ENCODE measurements at places on chromosomes 12 and 14.

DNA sequence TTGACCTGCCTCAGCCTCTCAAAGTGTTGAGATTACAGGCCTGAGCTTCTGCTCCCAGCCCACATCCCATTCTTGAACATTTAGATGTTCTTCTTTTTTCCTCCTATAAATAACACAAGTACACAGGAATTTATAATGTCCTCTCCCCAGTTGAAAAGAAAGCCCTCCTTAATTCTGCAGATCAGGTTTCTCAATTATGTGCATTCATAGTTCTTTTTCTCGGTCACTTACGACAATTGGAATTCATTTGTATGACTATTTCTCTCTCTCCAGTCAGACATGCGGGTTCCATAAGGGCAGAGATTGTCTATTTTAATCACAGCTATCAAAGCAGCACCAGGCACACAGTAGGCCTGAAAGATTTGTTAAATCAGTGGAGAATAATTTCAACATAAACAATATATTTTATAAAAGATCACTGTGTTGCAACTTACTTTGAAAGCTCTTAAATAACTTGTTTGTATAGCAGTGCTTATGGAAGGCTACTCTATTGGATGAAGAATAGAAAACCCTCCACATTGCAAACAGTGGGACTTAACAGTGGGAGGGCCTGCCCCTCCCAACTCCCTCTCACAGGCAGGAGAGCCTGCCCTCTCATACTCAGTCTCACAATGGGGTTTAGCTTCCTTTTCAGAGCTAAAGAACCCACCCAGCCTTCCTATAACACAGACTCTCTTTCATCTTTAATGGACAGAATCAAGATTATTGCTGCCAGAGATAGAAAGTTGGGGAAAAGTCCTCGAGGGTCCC, 84.1 kb upstream of the TRAF3 start:
- no peak for DNase-seq

DNA sequence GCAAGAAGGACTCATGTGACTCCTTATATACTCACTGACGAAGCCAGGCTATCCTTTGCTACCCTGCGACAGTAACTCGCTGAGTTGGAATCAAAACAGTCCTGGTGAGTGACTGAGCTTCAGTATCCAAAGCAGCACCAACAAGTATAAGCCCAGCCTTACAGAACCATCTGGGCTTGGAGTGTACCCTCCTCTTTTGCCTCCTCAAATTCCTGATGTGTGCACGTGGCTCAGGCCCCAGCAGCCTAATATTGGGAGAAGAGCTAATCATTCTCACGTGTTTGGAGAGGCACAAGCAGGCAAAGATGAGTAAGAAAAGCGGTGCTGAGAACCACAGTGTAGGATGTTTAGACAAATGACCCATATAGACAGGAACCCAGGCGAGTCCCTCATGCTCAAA, 34.4 kb downstream of the PPTC7 start:
- DNase-seq: no peak

GRCh38 chr12:89801284-89801683, 92.6 kb upstream of the ATP2B1 start:
- no peak for DNase-seq

DNA sequence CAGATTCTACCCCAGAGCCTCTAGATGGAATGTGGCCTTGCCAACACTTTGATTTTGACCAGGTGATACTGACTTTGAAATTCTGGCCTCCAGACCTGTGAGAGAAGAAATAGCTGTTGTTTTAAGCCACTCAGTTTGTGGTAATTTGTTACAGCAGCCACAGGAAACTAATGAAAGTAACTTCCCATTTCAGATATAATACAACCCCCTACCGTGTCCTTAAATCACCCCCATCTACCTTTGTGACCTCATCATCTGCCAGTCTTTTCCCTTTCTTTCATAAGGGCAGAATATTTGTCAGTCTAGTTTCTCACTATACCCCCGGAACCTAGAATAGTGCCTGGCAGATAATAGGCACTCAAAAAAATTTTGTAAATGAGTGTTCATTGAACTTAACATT, 39.6 kb downstream of the PPP4R4 start:
- no peak for DNase-seq

DNA sequence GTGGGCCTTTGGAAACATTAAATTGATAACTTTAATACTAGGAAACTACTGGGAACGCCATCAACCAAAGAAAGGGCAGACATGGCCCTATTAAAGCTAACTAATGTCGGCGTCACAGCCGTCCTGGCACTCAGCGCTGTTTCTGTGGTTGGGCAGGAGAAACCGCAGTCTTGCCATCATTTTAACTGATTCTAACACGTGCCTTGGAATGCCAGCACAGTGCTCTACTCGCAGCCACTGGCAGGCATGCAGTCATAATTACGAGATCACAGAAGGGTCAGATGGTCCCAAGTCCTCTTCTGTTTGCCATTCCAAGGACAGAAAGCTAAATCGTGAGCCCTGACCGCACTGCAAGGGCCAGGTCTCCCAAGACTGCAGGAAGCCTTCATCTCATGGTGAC, 75.2 kb downstream of the RIMBP2 start:
- DNase-seq: no peak

DNA sequence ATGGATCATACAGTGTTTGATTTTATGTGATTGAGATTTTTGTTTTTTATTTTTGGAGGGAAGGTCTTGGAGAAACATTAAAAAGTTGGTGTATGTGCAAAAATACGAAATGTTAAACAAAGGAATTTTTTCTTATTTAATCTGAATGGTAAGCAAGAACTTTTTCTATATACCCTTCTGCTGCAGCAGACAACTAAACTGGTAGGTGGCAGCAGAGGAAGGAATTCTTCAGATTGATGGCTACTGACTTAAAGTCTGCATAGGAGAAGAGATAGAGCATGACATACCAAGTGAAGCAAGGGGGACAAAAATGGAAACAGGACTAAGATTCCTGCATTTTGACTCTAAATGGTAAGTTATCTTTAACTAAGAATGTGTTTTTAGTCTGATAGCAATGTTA, 42.0 kb upstream of the A2ML1 start:
- no peak for DNase-seq

- no peak for DNase-seq
Observed at GRCh38 chr12:107478881-107479280, 206.7 kb upstream of the PWP1 start.

- peak; percentile 15 for DNase-seq
Observed at GRCh38 chr12:122182887-122183587, at the start of gene LRRC43. Gene LRRC43 (plus strand): TSS chr12:122183123. CDS start chr12:122183145, 22 bp downstream.

GRCh38 chr14:23589606-23590005, 11.0 kb upstream of the JPH4 start:
- DNase-seq: no peak

- DNase-seq: peak; percentile 50
Observed at GRCh38 chr14:106459971-106460730, 933.8 kb downstream of the TMEM121 start.

DNA sequence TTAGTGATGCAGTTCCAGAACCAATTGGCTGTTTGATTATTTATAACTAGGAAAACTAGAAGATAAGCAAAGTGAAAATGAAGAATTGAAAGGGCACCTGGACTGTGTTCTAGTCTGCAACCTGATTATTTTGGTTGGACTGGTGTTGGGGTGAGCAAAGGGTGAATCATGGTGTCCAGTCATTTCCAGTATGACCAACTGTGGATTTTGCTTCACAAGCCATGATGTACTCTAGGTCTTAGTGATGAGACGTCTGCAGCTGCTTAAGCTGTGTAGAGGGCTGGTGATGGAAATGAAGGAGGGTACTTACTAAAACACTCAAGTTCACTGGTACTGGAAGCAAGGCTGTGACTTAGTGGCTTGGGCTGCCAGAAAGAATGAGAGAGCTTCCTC, 193.2 kb upstream of the FRMD6 start:
- no peak for DNase-seq

DNA sequence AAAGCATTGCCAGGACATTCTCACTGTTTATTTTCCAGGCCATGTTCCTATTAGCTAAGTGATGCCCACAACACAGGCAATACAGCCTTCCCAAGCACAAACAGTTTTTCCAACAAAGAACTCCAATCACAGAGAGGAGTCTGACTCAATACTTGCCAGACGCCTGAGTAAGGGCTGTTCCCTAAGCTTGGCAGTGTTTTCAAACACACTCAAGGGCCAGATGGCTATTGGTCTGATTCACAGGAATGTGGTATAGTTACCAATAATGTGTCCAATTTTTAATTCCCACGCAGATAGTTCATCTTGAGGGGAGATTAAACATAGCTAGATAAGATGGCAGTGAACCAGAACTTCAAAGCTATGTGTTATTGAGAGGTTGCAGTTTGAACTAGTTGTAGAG, 381.0 kb downstream of the SNAPC1 start:
- DNase-seq: no peak

GRCh38 chr12:22598763-22599161, 26.2 kb upstream of the ETNK1 start:
- DNase-seq: no peak

DNA sequence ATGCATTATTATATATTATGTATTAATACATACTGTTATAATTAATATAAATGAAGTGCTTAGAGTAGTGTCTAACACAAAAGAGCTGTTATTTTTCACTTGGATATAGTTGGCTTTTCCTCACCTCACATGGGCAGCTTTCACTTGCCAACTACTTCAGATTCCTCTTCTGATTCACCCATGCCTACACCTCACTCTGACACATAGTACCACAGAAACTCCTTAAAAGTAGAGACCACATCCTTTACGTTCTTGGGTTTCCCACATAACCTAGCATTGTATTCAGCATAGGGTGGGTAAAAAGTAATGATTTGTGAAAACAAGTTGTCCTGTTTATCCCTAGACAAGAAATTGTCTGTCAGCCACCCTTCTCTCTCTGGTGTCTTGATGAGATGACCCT, 61.0 kb downstream of the DIO2 start:
- no peak for DNase-seq

- no peak for DNase-seq
Observed at GRCh38 chr12:26717757-26718156, 115.2 kb downstream of the ITPR2 start.

DNA sequence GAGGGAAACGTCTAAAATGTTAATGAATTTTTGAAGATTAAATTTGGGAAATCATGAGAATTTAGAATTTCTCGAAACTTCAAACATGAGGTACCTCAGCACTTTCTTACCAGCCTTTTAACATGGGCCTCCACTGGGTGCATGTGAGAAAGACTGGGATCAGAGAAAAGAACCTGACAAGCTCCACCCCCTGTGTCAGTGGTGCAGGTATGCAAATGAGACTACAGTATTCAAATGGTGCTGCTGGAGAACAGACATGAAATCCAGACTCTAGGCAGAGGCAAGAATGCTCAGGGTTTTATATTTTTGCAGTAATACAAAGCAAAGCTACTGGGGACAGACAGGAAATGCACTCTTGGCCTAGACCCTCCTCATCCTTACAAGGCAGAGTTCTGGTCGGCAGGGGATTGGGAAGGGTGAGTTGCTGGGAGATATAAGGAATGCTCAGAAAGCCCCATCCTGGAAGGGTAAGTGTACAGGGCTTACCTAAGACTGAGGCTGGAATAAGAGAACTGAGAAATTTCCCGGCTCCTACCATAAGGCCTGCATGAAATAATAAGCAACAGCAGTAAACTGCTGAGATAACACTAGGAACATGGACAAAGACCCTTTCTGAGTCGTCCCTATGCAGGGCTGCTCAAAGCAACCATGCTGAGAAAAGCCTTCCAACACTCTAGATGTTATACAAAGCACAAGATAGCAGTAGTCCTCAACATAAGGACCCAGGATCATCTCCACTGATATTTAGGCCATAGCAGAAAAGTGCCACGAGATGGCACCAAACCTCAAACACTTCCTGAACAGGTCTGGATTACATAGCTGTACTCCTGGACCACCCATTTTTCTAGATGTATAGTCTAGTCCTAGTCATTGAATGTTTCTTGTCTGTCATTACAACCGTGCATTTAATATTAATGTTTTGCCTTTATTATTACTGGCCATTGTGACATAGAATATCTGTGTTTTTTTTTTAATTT, 260.8 kb downstream of the RASSF9 start:
- DNase-seq: no peak

- DNase-seq: peak; percentile 26
Observed at GRCh38 chr12:8890313-8891085, 23.8 kb upstream of the PHC1 start.

- no peak for DNase-seq
Observed at GRCh38 chr14:39367387-39367751, 64.9 kb downstream of the FBXO33 start.

DNA sequence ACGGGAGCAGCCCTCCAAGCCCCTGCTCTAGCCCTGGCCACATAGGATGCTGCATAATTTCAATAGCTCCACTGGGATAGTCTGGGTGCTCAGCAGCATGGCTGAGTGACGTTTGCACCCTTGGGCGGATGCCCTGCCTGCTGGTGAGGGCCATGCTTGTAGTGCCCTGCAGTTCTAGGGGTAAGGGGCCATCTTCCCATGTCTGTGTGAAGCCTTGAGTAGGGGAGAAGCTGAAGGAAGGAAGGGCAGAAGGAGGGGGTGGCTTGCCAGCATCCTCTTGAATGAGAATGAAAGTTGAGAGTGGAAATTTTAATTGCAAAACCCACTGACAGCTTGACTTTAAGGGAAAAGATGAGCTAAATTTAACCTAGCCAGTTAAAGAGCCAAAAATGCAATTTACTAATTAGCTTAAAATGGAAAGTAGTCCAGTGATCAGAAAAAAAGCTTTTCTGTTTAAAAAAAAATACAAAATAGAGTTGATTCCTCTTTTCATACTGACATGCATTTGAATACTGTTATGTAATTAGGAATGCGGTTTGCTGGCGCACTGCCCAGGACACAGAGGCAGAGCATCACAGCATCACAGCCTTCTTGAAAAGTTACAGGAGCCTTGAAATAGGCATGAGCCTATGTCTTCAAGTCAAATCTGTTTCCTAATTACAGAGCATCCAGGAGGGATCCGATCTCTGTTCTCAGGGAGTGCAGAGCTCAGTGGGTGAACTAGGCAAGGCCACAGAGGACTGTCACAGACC, 18.5 kb upstream of the EML1 start:
- DNase-seq: no peak

DNA sequence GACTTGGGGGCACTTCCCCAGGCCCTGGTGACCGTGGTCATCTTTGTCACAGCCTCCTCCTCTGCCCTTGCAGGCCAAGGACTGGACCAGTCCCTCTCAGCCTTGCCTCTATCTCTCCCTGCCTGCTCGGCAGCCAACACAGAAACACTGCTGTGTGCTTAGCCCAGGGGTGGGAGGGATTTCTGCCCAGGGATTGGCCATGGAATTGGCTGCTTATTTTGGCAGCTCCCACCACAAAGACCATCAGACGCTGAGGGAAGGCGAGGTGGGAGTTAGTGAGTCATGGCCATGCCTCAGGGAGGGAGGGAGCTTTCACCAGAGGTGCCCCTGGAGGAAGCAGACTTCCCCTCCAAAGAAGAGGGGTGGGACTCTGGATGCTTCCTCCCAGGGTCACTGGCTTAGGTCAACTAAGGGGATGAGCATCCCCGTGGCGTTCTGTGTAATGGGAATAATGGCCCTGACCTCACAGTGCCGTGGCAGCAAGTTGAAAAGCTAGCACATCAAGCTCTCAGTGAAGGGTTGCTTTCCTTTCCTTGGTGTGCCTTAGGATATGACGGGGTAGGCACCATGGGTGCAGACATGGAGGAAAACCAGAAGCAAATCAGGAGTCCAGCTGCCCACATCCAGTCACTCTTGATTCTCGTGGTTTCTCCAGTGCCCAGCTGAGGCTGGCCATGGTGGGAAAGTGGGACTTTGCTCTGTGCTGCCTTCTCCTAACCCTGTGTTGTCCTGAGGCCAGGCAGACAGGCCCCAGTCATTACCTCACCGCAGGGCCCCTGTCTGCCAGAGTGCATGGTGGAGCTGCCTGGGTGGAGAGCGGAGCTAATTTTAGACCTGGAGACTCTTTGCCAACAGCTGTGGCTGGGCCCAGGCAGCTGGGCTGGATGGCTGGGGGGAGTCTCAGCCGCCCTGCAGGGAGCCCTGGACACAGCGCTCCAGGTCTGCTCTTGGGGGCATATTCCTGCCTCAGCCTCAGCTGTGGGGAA, 21.4 kb downstream of the B4GALNT3 start:
- no peak for DNase-seq

- DNase-seq: no peak
Observed at GRCh38 chr14:91220581-91221000, 23.9 kb downstream of the GPR68 start.
